ENCODE measurements at places on chromosomes 2 and 18.

DNA sequence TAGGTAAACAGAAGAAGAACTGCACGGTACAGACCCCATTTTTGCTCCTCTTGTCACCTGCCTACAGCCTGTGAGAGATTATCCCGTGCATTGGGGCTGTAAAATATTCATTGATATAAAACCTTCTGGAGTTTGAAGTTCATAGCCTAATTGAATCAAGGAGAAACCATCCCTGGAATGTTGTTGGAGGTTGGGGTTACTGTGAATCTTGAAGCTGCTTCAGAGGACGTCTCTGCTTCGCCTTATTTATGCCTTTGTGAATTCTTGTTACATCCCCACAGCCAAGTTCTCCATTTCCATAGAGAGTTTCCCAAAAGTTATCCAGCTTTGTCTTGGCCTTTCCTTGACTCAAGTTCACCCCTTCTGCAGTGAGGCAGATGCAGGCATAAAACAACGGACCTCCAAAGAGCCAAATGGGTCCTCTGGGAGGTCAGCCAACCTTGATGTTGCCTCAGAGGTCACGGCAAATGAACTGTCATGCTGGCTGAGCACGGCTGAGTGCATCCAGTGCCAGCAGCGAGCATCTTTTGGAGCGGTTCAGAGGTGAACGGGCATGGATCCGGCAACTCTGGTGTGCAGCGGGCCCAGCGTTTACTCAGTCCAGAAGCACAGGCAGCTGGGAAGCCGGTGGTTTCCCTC, 317.6 kb downstream of the PRKCE start:
- peak; percentile 14 for DNase-seq

GRCh38 chr2:212958757-212959295, 192.6 kb downstream of the IKZF2 start:
- DNase-seq: no peak

DNA sequence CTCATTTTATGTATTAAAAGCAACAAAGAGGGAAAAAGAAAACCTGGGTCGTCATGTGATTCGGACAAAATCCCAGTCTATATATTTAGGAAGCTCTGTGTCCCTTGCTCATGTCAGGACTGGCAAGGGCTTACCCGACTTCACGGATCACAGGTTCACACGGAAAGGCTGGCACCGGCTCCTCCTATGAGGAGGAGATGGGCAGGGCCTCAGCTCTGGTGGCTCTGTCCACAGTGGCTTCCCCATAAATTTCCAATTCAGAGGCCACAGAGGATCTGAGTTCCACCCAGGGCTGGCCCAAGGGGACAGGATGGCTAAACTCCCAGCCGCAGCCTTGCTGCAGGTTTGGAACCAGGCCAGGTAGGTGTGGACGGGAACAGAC, 186.8 kb downstream of the BCL2 start:
- DNase-seq: no peak

DNA sequence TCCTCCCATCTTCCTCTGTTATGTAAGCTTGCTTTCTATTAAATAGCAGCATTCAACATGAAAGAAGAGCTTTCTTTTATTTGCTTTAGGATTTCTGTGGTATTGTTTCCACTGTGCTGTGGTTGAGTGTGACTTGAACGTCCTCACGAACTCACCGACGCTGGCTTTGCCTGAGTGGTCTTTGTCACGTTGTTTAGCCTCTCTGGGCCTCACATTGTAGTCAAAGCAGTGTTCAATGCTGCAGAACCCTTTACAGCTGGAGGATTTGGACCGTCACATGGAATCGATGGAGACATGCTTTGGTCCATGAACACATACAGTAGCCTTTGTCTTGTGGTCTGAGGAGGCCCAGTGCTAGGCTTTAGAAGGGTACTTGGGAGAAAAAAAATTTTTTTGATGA, 66.3 kb downstream of the TANC1 start:
- DNase-seq: no peak

DNA sequence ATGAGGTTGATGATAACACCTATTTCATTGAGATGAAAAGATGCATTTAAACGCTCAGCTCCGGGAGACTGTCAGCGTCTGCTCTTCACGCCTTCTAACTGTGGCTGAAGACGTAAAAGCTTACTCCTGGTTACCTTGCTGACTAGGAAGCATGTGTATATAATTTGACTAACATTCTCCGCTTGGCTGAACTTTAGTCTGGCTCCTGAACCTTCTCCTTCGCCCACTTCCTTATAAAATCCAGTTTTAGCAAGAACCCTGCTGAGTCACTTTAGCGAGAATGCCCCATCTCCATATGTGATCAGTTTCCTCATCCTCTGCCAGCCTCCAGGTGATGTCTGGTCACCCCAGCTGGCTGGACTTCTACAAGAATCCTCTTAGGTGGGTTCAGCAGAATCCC, 12.7 kb upstream of the CREG2 start:
- peak; percentile 69 for DNase-seq

DNA sequence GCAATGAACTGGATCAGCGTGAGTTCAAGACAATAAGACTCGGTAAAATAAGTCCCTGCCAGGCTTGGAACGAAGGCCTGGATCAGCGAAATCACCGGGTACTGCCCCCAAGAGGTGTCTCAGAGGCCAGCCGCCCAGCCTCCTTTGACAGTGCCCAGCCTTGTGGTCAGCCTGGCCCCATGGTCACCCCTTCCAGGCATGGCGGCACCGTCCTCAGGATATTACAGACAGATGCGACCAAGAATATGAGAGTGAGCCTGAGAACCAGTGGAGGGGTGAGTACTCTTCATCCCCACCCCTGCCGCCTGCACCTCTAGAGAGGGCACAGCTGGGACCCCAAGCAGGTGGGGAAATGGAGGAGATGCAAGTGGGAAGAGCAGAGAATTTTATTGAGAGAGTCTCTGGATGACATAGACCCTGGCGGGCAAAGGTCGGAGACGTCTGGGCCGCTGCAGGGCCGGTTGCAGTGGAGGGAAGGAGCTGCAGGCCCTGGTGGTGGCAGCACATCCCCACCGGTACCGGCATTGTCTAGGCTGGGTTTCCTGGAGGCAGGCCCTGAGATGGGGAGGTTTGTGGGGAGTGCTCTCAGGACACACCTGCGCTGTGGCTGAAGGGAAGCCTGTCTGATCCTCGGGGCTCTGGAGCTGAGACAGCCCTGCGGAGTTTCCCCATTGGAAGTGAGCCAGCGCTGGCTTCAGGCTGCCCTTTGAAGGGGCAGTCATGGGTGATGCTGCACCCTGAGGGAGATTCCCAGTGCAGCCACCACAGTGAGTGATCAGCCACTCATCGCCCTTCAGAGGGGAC, 190.0 kb downstream of the SEPTIN10 start:
- no peak for DNase-seq

DNA sequence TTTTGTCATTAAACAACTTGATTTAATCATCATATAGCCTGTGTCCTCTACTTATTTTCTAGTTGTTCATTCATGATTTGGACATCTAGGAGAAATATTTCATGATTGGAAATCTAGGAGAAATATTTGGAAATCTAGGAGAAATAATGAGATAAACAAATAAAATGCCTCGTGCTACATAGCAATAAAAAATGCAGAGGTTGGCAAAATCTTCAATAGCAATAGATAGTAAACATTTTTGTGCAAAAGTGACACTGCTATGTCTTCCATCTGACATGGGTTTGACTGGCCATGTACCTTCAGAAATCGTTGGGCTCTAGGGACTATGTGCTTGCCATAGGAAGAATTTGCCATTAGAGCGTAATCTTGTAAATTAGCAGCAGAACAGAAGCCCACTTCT, 1304.5 kb upstream of the ZEB2 start:
- DNase-seq: no peak

DNA sequence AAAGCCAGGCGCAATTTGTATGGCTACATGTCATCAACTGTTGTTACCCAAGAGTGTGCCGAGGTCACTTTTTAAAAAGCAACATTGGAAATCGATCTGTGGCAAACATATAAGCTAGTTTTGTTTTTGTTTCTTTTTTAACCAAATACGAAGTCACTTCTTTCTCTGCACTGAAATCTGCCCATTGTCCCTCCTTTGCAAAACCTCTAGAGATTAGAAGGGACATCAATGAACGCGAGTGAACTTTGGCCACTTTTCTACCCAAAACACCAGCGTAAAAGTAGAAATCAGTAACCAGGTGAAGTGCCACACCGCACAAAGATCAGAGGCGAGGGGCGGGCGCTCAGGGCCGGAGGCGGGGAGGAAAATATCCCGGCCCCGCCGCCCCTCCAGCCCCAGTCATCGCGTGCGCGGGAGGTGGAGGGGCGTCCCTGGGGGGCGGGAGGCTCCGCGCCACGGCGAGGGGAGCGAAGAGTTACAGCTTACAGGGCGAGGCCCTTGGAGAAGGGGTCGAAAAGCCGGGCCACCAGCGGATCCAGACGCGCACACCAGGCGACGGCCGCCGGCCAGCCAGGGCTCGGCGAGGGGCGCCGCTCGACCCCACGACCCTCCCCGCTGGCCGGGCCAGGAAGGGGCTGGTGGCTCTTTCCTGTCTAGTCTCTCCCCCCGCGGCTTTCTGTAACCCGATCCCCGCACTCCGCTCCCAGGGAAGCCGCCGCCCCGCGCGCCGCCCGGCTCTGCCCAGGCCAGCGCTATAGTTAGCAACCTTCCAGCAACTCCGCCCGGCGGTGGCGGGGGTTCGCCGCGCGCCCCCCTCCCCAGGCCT, 993 bp downstream of the RBMS1 start:
- peak; percentile 79 for DNase-seq

GRCh38 chr2:205386109-205386508, 296.2 kb upstream of the NRP2 start:
- DNase-seq: peak; percentile 78

- no peak for DNase-seq
Measured at GRCh38 chr2:45477546-45477945, 133.5 kb downstream of the SRBD1 start.

GRCh38 chr2:240426845-240427721, 8.4 kb upstream of the GPC1 start:
- DNase-seq: peak; percentile 36

- DNase-seq: no peak
Measured at GRCh38 chr2:3108710-3109702, 268.6 kb downstream of the EIPR1 start.

- no peak for DNase-seq
Measured at GRCh38 chr2:203870481-203870880, 2.9 kb downstream of the CTLA4 start.

DNA sequence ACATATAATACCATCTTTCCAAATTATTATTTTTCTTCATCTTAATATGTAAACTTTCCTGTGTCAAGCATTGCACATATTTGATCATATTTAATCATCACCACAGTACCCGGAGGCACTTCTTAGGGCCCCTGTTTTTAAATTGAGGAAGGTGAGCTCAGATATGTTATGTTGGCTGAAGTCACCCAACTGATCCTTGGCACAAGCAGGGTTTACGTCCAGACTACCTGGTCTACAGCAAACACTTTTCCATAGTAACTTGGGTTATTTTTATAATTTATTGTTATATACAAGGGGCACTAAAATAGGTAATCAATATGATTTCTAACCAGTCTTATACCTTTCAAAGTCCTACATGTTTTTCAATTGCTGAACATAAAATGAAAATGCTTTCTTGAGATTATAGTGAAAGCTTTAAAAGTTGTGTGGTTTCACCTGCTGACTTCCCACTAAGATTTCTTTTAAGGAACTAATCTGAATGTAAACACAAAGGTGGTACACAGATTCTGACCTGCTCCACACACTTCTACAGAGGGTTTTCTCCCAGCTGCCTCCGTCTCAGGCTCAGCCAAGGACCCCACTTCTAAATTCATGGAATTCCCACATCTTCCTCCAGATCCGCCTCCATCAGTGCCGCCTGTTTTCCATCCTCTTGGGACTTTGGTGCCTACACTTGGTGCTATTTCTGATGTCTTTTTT, 52.2 kb downstream of the SH3YL1 start:
- DNase-seq: no peak

- peak; percentile 47 for DNase-seq
Measured at GRCh38 chr2:135820003-135820618, 16.9 kb downstream of the LCT start.

- peak; percentile 7 for DNase-seq
Measured at GRCh38 chr2:27115519-27115918, 3.4 kb downstream of the CGREF1 start.

DNA sequence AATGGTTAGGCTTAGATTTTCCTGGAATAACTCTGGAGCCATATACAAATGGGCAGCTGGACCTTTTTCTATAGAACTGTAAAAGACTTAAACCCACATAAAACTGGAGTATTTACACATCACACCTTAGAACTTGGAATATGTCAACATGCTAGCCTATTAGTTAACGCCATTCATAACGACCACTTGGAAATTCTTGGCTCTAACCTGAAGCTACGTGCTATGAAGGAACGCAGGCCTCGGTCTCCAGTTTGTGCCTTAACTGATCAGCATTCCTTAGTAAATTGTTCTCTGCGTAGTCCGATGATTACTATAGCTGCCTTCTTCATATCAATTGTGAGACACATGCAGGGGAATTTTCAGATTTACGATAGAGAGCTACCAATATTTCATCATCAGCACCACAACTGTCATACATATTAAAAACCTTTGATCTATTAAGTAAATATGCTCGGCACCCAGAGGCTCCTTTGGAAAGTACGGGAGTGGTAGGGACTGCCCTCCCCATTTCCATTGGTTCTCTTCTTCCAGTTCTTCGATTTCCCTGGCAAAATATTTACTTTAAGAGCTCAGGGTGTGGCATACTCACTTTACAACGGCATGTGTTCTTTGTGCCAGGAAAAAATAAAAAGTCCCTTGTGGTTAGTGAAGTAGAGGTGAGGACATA, 17.5 kb upstream of the CCL20 start:
- DNase-seq: no peak

DNA sequence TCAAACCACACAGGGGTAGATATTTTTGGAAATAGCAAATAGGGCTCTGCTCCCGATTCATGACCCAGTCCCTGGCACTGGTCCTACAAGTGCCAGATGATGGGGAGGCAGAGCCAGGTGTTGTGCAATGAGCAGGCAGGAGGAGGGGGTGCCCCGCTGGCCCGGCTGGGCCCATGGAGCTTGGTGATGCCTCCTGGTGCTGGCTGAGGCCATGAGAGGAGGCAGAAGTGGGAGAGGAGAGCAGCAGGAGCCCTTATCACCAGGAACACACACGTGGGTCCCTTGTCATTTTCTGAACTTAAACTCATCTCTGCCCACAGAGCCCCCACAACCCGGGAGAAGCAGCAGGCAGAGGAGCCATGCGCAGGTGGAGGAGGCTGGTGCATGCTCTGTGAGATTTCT, 90.5 kb upstream of the MAPK4 start:
- DNase-seq: no peak

DNA sequence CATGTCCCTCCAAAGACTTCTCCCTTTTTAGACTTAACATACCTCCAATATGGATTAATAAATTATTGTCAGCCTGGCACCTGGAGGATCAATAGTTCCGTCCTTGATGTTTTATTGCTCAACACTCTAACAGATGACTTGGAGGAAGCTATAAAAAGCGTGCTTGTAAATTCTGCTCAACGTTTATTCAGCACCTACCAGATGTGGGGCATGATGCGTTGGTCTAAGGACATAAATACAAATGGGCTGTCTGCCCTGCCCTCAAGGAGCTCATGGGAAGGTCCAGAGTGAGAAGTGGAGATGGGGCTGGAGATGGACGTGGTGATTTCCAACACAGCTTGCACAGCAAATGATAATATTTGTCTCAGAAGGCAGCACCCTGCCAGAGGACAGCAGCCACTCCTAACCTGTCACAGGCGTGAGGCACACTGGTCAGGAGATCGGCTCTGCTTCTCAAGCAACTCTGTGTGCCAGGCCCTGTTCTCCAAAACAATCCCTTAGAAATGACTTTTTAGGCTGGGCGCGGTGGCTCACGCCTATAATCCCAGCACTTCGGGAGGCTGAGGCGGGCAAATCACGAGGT, 25.5 kb upstream of the ZCCHC2 start:
- DNase-seq: no peak

- DNase-seq: no peak
Measured at GRCh38 chr2:39715822-39716221, 50.1 kb downstream of the TMEM178A start.

GRCh38 chr2:195758846-195759245, 101.8 kb downstream of the SLC39A10 start:
- DNase-seq: no peak

GRCh38 chr2:160229591-160229990, 29.5 kb upstream of the ITGB6 start:
- DNase-seq: peak; percentile 78
